ENCODE measurements at places on chromosomes 11 and 22. TPM values are rescaled to one million over a fixed set of nuclear protein-coding genes. Genes with fewer than 3 reads are reported as not detected.

GRCh38 chr11:118171269-118172062 lies 5.0 kb downstream of the SCN2B start:
- peaks cover 34% of the 10 kb centered on the region for H3K27me3 ChIP-seq
- no peak overlapping the region for H3K4me3 ChIP-seq
- DNase-seq, result peak; percentile 63

DNA sequence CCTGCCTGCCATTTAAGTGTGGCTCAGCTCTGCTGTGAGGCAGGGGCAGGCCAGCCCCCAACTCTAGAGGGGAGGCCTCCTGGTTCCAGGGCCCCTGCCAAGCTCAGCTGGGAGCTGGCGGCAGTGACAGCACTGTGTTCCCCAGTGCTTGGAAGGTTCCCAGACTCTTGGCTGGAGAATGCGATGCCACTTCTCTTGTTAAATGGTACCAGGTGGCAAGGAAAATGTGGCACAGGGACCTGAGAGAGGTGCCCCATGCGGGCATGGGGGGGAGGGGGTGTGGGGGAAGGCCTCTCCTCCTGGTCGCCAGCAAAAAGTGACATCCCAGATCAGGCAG lies 8.4 kb upstream of the TNFRSF13C start:
- H3K4me3 ChIP-seq, result no peak overlapping the region
- peaks cover 11% of the 10 kb centered on the region for H3K4me1 ChIP-seq
- no peak for DNase-seq
- H3K36me3 ChIP-seq, result peaks cover 10% of the 10 kb centered on the region

GRCh38 chr11:122714484-122714883 lies 59.0 kb downstream of the UBASH3B start:
- no peak for DNase-seq
- peaks cover 10% of the 10 kb centered on the region for H3K27me3 ChIP-seq
- no peaks in the 10 kb centered on the region for H3K36me3 ChIP-seq
- H3K4me1 ChIP-seq, result peaks cover 14% of the 10 kb centered on the region
- H3K4me3 ChIP-seq, result no peak overlapping the region
- no peak overlapping the region for H3K27ac ChIP-seq

The PKNOX2 gene
- total RNA-seq, result not detected

GRCh38 chr11:128551058-128551457 lies 36.3 kb downstream of the ETS1 start:
- no peaks in the 10 kb centered on the region for H3K27me3 ChIP-seq
- peaks cover 3% of the 10 kb centered on the region for H3K36me3 ChIP-seq
- H3K4me1 ChIP-seq, result peaks cover 75% of the 10 kb centered on the region
- no peak for DNase-seq
- H3K4me3 ChIP-seq, result peak overlapping the region; percentile 41

The PRR33 gene
- total RNA-seq, result not detected

The SMIM35 gene
- total RNA-seq, result 0.16 TPM

- peak; percentile 44 for DNase-seq
- no peaks in the 10 kb centered on the region for H3K27me3 ChIP-seq
- H3K36me3 ChIP-seq, result peaks cover 10% of the 10 kb centered on the region
- H3K4me3 ChIP-seq, result no peak overlapping the region
Measured at GRCh38 chr22:24175160-24175808, 6.0 kb upstream of the SUSD2 start.

The APOL5 gene
- not detected for total RNA-seq

DNA sequence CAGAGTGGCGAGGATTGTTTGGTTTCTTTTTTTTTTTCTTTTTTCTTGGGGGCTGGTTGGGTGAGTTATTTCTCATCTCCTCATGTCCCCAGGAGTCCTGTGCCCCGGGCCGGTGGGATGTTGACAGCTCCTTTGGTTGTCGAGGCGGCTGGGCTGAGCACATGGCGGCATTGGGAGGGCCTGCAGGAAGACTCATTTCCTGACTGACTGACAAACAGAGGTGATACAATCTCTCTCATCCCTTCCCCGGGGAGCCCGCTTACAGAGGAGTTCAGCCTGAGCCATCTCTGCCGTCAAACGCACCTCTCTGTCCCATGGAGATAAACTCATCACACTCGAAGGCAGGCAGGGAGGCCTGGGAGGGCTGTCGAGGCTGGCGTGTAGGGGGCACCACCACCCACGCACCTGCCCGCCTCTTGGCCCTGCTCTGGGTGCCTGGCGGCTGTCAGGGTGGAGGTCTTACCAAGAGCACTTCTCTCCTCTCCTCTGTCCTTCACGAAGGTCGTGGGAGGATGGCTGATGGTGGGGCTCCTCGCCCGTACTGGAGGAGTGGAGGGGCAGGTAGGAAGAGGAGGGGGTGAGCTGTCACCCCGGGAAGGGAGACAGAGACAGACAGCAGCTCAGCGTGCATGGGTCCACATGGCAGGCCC lies 60.0 kb upstream of the NECTIN1 start:
- H3K4me1 ChIP-seq, result no peaks in the 10 kb centered on the region
- no peaks in the 10 kb centered on the region for H3K36me3 ChIP-seq
- H3K27ac ChIP-seq, result no peak overlapping the region
- no peak for DNase-seq

The MMP12 gene
- not detected for total RNA-seq

The TPST2 gene
- total RNA-seq, result 36.1 TPM

DNA sequence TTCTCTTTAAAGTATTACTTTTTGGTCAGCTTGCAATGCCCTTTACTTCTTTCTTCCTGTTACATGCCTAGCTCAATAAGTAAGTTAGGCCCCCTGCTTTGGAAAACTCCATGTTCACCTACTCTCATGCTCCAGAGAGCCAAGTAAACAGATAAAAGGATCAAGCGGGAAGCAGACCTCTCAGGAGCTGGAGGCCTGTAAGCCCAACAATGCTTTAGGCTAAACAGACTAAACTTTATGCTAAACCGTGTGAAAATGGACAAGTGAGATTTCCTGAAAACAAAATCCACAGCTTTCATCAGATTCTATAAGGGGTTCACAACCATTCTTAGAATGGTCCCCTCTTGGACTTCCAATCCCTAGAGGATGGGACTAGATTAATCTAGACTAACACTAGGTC lies 40.2 kb downstream of the CELF1 start:
- no peak overlapping the region for H3K4me3 ChIP-seq
- peaks cover 7% of the 10 kb centered on the region for H3K36me3 ChIP-seq
- H3K27ac ChIP-seq, result peak overlapping the region; percentile 58
- H3K27me3 ChIP-seq, result no peaks in the 10 kb centered on the region
- DNase-seq, result no peak
- peaks cover 79% of the 10 kb centered on the region for H3K4me1 ChIP-seq

DNA sequence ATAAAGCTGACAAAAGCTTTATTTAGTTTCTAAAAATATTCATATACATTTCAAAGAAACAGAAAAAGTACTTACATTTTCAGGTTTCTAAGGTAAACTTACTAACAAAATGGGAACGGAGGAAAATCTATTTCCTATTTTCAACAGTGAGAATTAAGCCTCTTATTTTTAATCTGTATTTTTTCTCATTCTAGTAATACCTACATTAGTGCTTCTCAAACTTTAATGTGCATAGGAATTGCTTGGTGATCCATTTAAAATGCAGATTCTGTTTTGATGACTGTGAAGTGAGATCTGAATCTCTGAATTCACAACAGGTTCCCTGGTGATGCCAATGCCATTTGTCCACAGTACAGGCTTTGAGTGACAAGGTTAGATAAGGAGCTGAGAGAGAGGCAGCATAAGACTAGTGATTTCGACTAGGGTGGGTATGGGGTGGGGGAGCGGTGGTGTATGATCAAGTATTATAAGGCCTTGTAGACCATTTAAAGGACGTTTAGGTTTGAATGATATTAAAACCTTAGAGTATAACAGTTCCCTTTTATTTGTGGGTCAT lies 402.8 kb downstream of the CNTN5 start:
- no peaks in the 10 kb centered on the region for H3K27me3 ChIP-seq
- H3K27ac ChIP-seq, result no peak overlapping the region
- no peak overlapping the region for H3K4me3 ChIP-seq
- no peaks in the 10 kb centered on the region for H3K4me1 ChIP-seq
- H3K36me3 ChIP-seq, result no peaks in the 10 kb centered on the region
- no peak for DNase-seq

The CRYBB3 gene
- total RNA-seq, result not detected

The KLHDC7B gene
- total RNA-seq, result 5.5 TPM

GRCh38 chr11:32029721-32030120 lies 61.2 kb upstream of the RCN1 start:
- peaks cover 8% of the 10 kb centered on the region for H3K27me3 ChIP-seq
- no peak overlapping the region for H3K27ac ChIP-seq
- H3K36me3 ChIP-seq, result no peaks in the 10 kb centered on the region
- no peak for DNase-seq
- H3K4me1 ChIP-seq, result no peaks in the 10 kb centered on the region
- no peak overlapping the region for H3K4me3 ChIP-seq

- DNase-seq, result no peak
- H3K36me3 ChIP-seq, result no peaks in the 10 kb centered on the region
- no peak overlapping the region for H3K27ac ChIP-seq
- no peaks in the 10 kb centered on the region for H3K27me3 ChIP-seq
- H3K4me3 ChIP-seq, result no peak overlapping the region
- no peaks in the 10 kb centered on the region for H3K4me1 ChIP-seq
Measured at GRCh38 chr11:108906329-108906728, 241.5 kb downstream of the DDX10 start.

The GAL3ST3 gene
- total RNA-seq, result not detected

The NAALAD2 gene
- total RNA-seq, result not detected

The CALCA gene
- total RNA-seq, result not detected

DNA sequence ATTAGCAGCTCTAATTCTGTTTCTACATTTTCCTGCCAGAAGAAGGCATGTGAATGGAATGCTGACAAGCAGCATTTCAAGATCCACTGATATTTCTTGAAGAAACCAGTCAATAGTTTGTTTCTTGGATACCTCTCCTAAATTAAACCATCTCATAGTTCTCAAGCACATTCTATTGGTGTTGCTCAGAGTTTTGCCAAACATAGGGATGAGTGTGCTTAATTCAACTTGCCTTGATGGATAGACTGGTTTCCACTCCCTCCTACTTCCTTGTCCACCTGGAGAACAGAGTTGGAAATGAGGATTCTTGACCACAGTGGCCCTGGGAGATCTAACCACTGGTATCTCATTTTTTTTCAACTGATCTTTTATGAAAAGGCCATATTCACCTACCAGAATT lies 29.8 kb upstream of the DDX10 start:
- H3K4me1 ChIP-seq, result no peaks in the 10 kb centered on the region
- peaks cover 16% of the 10 kb centered on the region for H3K27me3 ChIP-seq
- H3K27ac ChIP-seq, result no peak overlapping the region
- H3K36me3 ChIP-seq, result no peaks in the 10 kb centered on the region
- no peak for DNase-seq

DNA sequence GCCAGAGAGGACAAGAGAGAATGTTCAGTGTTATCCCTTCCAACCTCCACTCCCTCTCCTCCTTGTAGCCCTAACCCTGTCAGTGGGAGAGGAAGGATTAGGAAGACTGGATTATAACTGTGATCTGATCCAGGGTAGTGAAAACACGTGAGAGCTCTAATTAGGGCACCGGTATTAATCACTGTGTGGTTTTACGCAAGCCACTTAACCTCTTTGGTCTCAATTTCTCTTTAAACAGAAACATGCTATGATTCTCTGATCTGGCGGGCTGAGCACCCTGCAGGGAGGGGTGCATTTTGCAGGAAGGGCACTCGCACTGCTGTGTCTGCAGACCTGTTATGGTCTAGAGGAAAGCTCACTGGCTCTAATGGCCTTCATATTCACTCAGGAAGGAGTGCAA lies 11.5 kb downstream of the RPL27A start:
- DNase-seq, result no peak
- H3K27ac ChIP-seq, result peak overlapping the region; percentile 13
- H3K36me3 ChIP-seq, result peaks cover 41% of the 10 kb centered on the region
- H3K4me3 ChIP-seq, result no peak overlapping the region
- no peaks in the 10 kb centered on the region for H3K27me3 ChIP-seq
- peaks cover 30% of the 10 kb centered on the region for H3K4me1 ChIP-seq

The RIMBP3C gene
- 0.34 TPM for total RNA-seq

The CAPRIN1 gene
- 285 TPM for total RNA-seq

GRCh38 chr11:126433989-126434949 lies 78.8 kb downstream of the ST3GAL4 start:
- H3K27ac ChIP-seq, result no peak overlapping the region
- H3K36me3 ChIP-seq, result no peaks in the 10 kb centered on the region
- no peaks in the 10 kb centered on the region for H3K4me1 ChIP-seq
- no peak for DNase-seq

- H3K4me1 ChIP-seq, result no peaks in the 10 kb centered on the region
- no peak overlapping the region for H3K4me3 ChIP-seq
- no peak for DNase-seq
- no peaks in the 10 kb centered on the region for H3K36me3 ChIP-seq
- no peak overlapping the region for H3K27ac ChIP-seq
Measured at GRCh38 chr11:79040348-79040747, 400.5 kb downstream of the TENM4 start.

- no peaks in the 10 kb centered on the region for H3K36me3 ChIP-seq
- peaks cover 2% of the 10 kb centered on the region for H3K27me3 ChIP-seq
- no peak for DNase-seq
- no peaks in the 10 kb centered on the region for H3K4me1 ChIP-seq
- H3K4me3 ChIP-seq, result no peak overlapping the region
Measured at GRCh38 chr11:44453871-44454270, 111.6 kb upstream of the CD82 start.

DNA sequence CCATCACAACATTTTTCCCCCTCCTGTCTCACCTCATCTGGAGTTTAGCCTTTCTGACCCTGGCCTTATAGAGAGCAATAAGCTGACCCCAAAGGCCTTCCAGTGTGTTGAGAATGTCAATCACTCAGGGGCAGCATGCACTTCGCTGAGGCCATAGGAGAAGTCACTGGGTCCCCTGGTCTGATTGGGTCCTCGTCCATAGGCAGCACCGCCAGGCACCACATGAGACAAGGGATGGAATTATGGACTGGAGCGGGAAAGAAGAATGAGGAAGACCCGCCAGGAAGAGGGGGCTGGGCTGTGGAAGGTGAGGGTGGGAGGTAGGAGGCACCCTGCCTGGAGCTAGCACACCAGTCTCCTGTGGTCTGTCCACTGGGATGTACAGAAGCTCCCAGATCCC lies 72.9 kb downstream of the DSCAML1 start:
- no peak overlapping the region for H3K4me3 ChIP-seq
- no peaks in the 10 kb centered on the region for H3K36me3 ChIP-seq
- H3K27ac ChIP-seq, result no peak overlapping the region
- H3K27me3 ChIP-seq, result peaks cover 9% of the 10 kb centered on the region
- no peak for DNase-seq

DNA sequence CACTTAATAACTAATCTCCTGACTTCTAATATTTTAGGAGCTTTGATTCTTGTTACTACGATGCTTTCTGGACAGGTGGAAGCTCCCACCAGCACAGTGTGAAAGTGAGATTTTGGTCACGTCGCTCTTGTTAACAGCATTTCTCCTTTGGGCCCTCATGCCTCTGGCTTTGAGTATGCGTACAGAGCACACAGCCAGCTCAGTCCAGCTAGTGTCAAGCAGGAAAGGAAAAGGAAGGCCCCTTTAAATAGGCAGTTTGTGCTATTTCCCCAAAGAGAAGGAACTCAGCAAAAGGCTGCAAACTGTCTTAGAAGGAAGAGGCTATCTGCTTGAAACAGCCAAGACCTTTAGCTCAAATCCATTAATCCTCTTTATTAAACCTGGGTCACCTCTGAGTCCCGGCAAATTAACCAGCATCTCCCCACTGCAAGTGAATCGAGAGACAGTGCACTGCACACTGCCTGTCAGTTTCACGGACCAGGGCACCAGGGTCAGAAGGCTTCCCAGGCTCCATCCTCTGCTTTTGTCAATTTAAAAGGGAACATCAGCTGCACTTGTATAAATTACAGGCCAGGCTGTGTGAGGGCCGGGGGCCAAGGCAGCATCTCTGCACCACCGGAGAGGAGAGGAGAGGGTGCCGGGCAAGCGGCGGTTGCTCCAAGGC lies 34.7 kb downstream of the OPCML start:
- no peaks in the 10 kb centered on the region for H3K27me3 ChIP-seq
- no peak overlapping the region for H3K27ac ChIP-seq
- H3K4me3 ChIP-seq, result no peak overlapping the region
- H3K36me3 ChIP-seq, result no peaks in the 10 kb centered on the region
- no peak for DNase-seq
- H3K4me1 ChIP-seq, result no peaks in the 10 kb centered on the region

Measured in activated T-helper 1 cell treated with anti-CD3 and anti-CD28 coated beads, Interleukin-12 subunit alpha, Interleukin-12 subunit beta, Interleukin-2, Interleukin-4 antibody, amounts not matched to agents 30 ng/mL and 10 ng/mL and 1 ng/mL, durations not matched to agents 14 hours and 24 hours and 36 hours (primary cell).